NCI-H1092 treated with DMSO at 0.1 percent for 48 hours (cell line): ENCODE measurements at places on chromosomes 4 and X.

DNA sequence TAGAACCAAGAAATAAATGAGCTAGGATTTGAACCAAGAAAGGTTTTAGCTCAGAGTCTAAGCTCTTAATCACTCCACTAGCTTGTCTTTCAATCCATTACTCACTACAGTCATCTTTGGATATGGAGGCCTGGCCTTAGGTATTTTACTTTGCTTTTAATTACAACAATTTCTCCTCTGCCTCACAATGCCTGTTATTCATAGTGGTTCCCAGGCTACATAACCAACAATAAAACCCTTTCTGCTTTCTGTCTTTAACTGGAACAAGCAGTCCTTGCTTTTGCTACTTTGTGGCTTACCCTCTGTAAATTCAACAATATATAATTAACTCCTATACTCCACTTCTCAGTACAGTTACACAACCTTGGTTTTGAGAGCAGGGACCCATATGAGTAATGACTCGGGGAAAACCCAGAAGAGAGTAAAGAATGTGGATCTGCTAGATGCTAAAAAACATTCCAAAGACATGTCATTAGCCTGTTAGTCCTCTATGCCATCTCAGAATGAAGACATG is 94.7 kb upstream of the NAP1L5 start:
- DNase-seq = no peak

- no peak for DNase-seq
Observed at GRCh38 chr4:113187358-113187757, 137.9 kb downstream of the ANK2 start.

- no peak for DNase-seq
Observed at GRCh38 chr4:99868126-99868596, 26.1 kb downstream of the LAMTOR3 start.

DNA sequence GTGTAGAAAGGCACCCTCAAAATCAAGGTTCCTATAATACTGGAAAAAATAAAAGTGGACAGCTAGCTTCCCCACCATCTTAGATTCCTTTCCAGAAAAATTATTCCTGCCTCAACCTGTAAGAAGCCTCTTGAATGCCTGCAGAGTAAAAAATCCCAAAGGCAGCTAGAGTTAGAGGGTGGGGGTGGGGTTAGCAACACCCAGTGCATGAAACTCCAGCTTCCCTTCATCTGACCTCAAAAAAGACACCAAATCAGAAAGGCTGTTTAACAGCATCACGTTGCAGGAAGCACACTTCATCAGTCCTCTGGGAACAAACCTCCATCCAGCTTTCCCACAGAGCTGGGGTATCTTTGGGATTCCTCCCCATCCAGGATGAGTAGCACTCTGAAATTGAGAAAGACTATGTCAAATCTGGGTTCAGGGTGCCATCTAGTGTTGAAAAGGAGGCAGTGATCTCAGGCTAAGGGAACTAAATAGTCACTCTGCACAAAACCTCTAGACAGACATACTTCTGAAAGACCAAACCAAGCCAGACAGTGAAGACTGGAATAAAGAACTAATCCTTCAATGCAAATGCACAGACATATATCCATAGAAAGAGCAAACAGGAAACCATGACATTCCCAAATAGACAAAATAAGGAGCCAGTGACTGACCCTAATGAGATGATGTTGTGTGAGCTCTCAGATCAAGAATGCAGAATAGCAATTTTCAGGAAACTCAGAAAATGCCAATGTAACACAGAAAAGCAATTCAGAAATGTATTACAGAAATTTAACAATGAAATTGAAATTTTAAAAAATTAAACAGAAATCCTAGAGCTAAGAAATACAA is 97.9 kb downstream of the ARHGEF9 start:
- DNase-seq = peak; percentile 32

DNA sequence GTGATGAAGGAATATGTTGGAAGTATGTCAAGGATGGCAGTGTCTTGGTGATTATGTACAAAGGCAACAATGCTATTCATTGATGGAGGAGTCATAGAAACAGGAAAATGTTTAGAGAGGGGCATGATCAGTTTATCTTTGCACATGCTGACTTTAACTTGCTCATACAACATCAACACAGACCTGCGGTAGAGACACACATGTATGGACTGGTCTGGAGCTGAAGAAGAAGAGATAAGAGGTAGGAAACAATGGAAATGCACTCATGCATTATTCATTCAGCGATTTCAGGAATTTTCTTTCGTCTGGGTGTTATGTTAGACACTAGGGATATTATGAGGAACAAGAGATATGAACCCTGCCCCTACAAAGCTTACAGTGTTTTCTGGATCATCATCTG is 1252.3 kb upstream of the TENM3 start:
- no peak for DNase-seq

GRCh38 chrX:120559804-120560203 is 958 bp downstream of the CUL4B start:
- peak; percentile 52 for DNase-seq

DNA sequence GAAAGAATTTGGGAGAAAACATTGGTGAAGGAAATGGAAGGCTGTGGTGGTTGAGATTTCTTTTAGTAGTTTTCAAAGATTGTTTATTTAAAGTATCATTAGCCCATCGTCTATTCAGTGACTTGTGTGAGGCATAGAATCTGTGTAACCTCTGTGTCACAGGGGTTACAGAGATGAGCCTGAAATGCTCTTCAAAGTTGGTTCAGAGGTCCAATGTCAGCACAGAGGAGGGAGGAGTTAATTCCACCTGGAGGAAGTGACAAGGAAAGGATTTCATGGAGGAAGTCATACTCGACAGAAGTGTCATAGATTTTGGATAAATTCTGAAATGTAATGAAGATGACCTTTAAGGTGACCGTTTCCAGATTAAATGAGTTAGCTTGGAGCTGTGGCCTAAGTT is 8.2 kb downstream of the MAOA start:
- no peak for DNase-seq

DNA sequence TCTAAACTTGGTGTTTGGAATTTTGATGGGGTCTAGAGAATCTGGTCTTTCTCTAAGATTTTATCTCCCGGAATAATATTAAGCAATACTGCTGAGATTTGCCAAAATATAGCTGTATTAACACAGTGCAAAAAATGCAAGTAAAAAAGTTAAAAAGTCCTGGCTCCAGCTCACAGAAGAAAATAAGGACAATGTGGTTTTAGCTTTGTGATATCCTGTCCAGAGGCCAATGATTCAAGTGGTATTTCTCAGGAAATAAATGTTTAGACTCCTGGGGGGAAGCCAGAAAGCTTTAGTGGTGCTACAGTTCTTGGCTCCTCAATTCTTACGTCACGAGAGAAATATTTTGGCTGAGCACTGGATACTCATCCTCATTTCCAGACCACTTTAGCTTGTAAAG is 40.9 kb upstream of the IL13RA2 start:
- no peak for DNase-seq

- DNase-seq = no peak
Observed at GRCh38 chrX:45710081-45710801, 509.6 kb upstream of the DIPK2B start.

GRCh38 chrX:83077606-83078005 is 430.5 kb upstream of the POU3F4 start:
- no peak for DNase-seq

DNA sequence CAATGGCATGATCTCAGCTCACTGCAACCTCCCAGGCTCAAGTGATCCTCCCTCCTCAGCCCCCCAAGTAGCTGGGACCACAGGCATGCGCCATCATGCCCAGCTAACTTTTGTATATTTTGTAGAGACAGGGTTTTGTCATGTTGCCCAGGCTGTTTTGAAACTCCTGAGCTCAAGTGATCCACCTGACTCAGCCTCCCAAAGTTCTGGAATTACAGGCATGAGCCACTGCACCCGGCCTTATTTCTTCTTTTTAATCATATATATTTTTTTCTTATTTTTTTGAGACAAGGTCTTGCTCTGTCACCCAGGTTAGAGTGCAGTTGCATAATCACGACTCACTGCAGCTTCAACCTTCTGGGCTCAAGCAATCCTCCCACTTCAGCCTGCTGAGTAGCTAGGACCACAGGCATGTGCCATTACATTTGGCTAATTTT is 184.0 kb downstream of the TSPAN5 start:
- DNase-seq = no peak

DNA sequence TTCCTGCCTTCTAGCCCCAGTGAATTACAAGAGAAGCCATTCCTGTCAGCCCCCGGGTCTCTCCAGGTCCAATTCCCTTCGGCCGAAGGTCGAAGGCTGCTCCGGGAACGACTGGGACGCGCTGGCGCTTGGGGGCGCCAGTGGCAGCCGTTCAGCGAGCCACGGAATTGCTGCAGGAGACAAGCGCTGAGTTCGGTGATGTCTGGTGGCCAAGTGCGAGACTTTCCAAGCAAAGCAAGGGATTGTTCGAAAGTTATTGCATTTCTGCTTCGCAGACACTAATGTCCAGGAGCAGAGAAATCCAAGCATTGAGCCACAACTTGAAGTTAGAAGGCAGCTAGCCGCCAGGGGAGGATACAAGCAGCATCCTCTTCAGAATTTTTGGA is 1.1 kb upstream of the DKK2 start:
- DNase-seq = peak; percentile 13

- peak; percentile 41 for DNase-seq
Observed at GRCh38 chrX:115147220-115147619, 42.0 kb upstream of the RBMXL3 start.

DNA sequence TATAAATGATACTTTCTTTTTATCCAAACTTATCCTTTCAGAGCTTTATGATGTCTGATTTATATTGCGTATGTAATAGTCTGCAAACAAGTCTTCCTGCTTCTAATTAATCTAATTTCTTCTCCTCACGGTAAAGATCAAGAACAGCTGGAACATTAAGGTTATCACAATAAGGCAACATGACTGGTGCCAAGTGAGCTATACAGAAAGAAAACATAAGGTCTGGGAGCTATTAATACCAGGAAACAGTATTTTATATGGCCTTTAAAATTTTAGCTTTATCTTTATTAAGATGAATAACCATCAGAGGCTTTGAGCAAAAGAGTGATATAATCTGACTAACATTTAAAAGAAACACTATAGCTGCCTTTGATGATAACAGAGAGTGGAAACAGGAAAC is 28.7 kb upstream of the CABS1 start:
- no peak for DNase-seq

GRCh38 chr4:173573725-173574124 is 43.7 kb upstream of the HAND2 start:
- DNase-seq = no peak

- no peak for DNase-seq
Observed at GRCh38 chr4:25060963-25061340, 30.2 kb upstream of the LGI2 start.

GRCh38 chr4:182937268-182938204 is 20.4 kb upstream of the DCTD start:
- DNase-seq = no peak

DNA sequence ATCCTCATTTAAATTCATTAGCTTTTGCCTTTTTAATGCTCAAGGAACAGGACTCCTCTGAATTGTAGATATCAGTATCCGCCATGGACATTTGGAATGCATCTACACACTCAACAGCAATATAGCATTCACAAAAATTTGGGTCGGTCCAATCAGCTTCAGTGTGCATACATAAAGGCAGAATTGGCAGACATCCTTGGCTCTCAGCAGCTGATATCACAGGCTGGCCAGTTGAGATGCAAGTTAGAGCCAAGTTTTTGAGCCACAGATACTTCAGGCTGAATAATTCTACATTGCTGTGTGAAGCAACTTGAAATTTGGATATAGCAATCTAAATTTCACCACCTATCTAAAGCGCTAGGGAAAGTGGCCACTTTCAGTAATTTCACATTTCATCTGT is 821.1 kb downstream of the PCDH19 start:
- no peak for DNase-seq

DNA sequence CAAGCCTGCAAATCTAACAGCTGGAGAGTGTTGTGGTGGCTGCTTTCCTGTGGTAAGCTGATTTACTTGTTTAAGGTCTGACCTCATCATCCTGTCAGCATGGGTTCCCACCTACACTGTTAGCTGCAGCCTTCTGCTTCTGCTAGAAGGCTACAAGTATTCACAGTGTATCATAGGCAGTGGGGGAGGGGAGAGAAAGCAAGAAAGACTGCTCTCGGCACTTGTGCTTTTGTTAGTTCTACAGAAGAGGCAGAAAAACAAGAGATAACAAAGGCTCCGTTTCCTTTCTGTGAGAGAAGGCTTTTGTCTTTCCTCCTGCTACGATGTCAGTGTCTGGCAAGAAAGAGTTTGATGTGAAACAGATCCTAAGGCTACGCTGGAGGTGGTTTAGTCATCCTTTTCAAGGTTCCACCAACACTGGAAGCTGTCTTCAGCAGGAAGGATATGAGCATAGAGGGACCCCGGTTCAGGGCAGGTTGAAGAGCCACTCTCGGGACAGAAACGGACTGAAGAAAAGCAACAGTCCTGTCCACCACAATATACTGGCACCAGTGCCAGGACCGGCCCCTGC is at the start of gene KLHL4:
TSS of gene KLHL4 (plus strand) at position 232 of the 571 bp plus-strand sequence. CDS start at position 324, 92 bp downstream.
- no peak for DNase-seq

- DNase-seq = no peak
Observed at GRCh38 chrX:148588649-148589310, 88.4 kb downstream of the AFF2 start.

DNA sequence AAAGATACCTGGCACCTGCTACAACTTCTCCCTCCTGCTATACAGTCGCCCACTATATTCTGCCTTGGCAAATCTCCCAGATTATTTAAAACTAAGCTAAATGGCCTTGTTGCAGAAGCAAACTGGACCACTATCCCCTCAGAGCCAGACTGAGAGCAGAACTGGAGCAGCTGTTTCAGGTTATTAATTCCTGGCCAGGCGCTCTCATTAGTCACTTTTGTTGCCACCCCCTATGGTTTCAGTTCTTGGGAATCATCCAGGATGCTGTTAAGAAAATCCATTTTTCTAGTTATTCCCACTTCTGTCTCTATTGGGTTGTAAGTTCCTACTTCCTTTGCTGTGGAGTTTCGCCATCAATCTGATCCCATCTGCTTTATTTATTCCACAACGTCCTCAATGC is 30.1 kb downstream of the ADGRA3 start:
- peak; percentile 96 for DNase-seq
